Stimulated activated CD4-positive, alpha-beta T cell treated with anti-CD3 and anti-CD28 coated beads, Interleukin-12 subunit alpha, Interleukin-12 subunit beta, amount 100 ng/mL, for 24 hours (primary cell): ENCODE measurements at places on chromosomes 3 and 15.

- DNase-seq, result no peak
These were observed 188.5 kb downstream of the GHSR start for GRCh38 chr3:172259726-172260248.

DNA sequence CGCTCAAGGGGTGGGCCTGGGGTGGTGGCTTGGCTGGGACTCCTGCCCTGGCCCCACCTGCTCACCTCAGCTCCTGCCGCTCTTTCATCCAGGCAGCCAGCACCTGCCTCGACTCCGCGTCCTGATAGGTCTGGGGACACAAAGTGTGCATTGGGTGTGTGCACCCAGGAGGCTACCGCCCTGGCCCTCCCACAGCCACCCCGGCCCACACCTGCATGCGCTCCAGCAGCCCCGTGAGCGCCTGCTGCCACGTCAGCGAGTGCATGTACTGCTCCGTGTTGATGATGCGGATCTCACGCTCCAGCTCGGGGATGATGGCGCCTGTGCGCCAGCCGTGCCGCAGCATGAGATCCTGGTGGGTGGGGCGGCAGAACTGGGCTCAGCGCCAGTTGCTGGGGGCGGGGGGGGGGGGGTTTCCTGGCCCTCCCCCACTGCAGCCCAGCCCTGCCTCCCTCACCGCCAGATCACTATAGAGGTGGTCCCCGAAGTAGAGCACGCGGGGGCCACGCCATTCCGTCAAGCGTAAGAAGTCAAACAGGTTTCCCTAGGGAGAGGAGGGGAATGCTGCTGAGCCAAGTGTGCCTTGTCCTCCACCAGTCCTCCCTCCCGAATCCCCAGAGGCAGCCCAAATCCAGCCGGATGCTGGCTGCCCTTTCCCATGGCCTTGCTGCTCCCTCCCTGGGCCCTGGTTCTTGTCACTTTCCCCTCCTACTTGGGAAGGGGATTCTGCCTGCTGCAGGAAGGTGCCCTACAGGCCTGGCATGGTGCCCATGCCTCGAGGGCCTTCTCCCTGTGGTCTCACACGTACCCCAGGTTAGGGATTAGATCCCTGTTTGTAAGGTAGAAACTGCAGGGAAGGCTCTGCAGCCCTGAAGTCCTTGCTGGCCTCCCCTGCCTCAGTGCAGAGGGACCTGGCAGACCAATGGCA lies 8.6 kb downstream of the NT5DC2 start:
- no peak for DNase-seq

DNA sequence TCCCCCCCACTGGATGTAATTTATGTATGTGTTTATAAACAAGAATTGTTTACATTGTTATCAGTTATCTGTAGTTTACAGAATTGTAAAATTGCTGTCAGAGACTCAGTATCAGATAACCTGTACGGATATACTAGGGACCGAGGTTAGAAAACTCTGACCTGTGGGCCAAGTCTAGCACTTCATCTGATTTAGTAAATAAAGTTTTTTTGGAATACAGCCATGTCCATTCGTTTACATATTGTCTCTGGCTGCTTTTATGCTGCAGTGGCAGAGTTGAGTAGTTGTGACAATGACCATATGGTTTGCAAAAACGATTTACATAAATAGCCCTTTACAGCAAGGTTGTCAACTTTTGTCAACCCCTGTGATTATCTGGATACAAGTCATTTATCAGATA lies 52.6 kb downstream of the LRRC28 start:
- no peak for DNase-seq

GRCh38 chr3:129184396-129184657 lies 631 bp upstream of the CNBP start:
- no peak for DNase-seq

DNA sequence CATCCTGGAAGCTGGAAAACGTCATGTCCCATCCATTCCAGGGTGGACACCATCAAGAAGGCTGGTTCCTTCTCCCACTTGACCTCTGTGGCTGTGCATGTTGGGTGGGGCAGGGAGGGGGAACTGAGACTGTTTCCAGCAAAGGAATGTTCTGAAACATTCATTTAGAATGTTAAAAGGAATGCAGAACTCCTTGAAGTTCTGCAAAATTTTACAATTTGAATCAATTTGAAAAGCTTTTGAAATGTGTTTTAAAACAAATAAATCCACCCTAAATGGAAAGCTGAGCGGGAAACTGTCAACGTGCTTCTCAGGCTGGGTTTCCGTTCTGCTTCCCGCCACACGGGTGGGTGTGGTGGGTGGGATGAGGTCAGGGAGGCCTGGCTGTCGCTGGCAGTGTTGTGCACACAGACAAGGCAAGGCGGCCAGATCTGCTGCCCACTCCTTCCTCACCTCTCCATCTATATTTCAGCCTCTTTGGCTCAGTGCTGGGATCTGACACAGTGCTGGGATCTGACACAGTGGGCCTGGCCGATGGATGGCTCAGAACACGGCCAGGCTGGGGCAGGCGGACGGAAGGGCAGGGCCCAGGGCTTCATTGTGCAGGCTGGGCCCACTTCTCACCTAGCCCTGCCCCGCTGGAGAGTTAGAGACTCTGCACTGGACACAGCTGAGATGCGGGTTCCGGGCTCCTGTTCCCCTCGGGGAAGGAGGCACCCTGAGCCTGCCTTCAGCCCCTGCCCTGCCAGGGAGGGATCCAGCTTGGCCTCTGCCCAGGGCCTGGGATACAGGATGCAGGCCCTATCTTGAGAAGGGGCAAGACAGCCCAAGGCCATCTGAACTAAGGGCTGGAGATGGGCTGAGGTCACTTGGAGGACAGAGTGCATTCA lies 110.4 kb downstream of the TMEM266 start:
- no peak for DNase-seq

DNA sequence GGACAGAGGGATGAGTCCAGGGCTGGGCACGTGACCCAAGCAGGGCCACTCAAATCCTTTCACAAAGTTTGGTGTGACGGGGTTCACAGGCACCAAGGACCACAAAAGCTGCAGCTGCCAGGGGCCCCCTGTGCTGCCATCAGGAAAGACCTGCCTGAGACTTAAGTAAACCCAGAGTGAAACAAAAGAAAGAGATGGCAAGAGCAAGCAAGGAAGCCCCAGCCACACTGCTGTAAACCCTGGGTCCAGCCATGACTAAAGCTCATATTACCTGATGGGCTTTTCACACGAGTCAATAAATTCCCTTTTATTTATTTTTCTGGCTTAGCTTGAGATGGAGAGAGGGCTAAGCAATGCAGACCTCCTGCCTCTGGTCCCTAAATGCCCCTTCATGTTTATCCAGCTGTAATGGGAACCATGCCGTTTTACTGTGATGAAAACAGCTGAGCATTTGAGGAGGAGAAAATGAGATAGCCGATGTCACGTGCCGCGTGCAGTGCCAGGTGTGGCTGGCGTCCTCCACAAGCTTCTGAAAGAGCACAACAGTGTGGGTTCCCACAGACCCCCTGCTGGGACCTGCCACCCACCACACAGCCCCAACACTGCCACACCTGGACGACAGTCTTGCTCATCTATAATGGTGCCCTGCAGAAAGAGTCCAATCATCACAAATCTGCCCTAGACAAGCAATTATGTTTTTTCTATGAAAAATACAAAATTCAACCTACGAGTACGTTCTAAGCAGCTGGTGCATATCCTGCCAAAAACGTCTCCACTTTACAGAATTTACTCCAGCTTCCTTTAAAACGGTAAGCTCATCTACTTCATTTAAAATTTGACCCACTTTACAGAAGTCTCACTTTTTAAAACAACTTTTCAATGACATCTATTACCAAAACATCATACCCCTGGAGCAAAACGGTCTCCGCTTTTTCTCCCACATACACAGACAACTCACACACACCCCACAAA lies 34.2 kb downstream of the ADAMTS17 start:
- no peak for DNase-seq

DNA sequence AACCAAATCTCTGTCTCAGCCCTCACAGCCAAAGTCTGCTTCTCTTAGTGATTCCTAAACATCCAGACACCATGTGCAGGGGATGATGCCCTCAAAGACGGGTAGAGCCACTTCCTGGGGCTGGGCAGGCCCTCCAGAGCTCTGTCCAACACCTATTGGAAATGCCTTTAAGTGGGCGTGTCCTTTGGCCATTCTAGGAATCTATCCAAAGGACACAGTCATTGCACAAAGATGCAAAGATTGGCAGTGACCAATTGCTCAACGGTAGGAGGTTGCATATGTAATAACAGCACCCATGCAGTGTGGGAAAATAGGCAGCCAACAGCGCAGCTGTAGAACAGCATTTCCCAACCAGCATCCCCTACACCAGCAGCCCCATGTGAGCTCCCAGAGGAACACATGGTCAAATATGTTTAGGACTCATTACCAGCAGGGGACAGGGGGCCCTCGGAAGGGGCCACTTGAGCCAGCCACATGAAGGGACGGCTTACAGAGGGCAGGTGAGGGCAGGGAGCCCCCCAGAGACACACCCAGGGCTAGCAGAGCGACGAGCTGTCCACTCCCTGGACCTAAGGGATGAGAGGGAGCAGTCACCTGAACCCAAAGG lies 142.8 kb upstream of the IQSEC1 start:
- DNase-seq, result no peak

DNA sequence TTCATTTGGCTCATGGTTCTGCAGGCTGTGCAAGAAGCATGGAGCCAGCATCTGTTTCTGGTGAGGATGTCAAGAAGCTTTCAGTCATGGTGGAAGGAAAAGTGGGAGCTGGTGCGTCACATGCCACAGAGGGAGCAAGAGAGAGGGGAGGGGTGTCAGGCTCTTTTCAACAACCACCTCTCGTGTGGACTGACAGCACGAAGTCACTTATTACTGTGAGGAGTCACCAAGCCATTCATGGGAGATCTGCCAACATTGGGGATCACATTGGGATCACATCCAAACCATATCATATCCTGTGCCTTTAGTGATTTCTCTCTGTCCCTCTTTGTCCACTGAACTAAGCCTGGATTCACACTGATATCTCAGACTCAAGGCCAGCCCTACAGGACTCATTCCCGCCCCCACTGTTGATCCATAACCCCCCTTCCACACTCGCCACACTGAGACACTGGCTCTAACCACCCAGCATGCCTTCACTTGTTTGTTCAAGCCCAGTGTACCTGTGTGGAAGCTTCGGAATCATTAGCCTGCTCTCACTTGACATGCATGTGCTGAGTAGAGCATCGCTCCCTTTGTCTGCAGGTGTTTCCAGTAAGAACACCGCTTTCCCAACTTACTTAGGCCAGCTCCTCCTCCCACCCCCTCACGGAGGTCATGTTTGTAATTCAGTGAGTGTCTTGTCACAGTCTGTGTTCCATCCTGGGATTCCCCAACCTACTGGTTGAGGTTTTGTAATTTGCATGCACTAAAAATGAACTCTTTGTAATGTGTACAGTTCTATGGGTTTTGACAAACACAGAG lies 132.2 kb downstream of the KLF13 start:
- peak; percentile 50 for DNase-seq

GRCh38 chr3:41716471-41716870 lies 245.4 kb downstream of the ULK4 start:
- DNase-seq, result no peak

DNA sequence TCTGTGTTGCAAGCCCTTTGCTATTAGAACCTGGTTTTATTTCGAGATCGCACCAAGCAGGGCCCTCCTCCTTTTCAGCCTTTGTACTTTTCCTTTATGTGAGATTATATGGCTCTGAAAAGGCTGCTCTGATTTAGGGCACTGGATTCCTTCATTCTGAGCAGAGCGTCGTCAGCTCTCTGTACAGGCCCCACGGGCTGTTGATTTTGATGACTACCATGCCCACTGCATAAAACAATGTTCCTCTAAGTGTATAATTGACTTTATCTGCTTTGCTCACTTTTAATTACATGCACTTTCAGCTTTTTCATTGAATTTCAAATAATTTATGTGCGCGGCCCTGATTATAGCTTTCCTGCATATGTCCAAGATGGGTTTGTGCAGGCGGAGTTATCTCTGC lies 4.4 kb upstream of the PSMD6 start:
- DNase-seq, result no peak

DNA sequence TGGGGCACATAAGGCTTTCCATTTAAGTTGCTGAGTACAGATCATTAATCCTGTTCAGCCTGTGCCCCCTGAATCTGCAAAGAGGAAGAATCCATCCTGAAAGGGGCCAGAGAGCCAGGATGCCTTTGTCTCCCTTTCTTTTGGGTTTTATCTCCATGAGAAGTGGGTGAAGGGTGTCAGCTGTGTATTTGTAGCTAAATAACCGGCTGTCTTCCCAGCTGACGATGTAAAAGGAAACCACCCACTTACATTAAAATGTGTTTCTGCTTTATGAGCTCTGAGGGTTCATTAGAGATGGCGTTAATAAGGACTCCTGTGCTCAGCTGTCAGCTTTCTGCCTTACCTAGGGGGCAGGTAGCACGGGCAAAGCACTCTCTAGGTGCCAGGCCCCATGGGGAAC lies 83.4 kb downstream of the SLCO3A1 start:
- DNase-seq, result no peak

DNA sequence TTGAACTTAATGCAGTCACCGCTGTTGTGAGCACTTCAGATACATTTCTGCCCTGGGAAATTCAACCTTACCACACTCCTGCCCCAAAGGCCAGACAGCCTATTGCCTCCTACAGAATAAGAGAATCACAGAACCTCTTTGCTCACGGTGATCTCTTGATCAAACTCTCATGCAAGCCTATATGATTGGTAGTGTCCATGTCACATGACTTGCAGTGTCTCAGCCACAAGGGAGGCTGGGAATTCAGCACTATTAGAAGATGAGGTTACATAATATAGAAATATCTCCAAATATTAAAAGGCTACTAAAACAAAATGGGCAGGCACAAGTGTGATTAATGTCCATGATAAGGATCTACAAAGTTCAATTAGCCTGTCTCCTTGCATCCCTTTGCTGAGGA lies 3.8 kb upstream of the PCOLCE2 start:
- DNase-seq, result no peak

DNA sequence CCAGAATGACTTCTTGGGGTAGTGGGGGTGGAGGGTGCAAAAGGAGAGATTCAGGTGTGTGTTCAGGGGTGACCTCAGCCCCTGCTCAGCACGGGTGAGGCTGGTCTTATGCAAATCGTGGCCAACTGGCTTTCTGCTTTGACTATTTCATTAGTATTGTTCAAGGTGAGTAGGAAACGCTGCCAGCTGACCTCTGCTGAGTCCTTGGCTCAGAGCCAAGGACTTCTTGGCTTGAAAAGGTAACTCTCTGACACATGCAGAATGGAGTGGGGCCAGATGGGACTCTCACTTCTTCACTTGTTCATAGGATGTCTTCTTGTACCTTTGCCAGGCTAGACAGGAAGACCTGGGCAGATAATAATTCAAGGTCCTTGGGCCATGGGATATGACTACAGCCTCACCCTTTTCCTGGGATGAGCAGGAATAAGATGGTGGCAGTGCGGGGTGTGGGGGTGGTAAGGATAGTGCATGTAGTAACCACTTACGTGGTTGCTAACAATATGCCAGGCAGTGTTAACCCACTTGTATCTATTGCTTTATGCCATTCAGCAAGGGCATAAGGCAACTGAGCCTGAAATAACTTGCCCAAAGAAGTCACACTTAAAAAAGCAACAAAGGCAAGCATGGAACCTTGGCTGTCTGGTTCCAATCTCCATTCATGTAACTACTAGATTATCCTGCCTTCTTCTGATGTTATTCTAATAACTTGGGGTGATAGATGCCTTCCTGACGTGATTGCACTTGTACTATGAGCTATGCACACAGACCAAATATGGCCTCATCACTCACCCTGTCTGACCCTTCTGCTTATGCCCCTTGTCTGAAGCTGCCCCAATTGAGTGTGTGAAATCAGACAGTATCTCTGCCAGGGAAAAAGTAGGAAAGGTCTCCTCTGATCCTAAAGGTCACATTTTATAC lies 193.1 kb downstream of the NR1D2 start:
- no peak for DNase-seq
